GM13976 (cell line): ENCODE measurements at places on chromosomes 4 and X.

GRCh38 chr4:107035819-107036583 lies at the start of gene DKK2:
DKK2 (minus strand) TSS chr4:107036313; CDS start chr4:107035591, 722 bp downstream.
- peak; percentile 45 for DNase-seq

DNA sequence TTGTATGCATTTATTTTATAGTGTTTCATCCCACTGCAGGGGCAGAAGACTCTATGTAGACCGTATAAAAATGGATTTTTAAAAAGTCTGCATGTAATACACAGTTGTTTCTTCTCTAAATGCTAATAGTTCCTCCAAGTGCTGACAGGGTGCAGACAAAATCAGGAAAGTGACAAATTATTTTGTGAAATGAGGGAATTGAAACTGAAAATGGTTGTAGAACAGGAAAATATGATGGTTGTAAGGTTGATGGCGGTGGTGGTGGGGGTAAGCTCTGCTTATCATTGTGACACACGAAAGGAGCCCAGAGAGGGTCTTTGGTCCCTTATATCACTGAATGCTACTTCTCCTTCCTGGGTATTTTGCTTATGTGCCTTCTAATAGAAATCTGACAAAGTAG lies 4.3 kb downstream of the IL15 start:
- DNase-seq, result no peak

DNA sequence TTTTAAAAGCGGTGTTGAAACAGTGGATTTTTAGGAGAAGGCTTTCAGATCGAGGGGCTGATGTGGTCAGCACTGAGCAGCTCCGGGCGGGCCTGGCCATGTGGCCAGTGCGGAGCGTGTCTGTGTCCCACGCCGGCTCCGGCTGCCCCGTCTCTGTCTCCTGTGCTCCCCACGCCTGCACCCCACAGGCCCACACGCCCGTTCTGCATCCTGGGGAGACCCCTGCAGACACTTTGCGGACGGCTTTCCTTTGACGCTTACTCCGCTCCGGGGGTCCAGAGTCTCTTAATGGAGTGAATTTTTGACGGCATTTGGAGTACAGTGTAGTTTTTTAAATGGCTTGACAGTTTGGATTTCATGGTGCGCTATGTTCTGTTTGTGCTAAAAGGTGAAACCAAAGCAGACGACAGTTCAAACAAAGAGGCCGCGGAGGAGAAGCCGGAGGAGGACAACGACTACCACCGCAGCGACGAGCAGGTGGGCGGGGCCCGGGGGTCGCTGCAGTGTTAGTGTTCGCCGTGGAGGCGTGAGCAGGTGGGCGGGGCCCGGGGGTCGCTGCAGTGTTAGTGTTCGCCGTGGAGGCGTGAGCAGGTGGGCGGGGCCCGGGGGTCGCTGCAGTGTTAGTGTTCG lies 38.7 kb downstream of the PCGF3 start:
- no peak for DNase-seq

- DNase-seq, result no peak
Observed at GRCh38 chr4:25875281-25875745, 12.5 kb upstream of the SEL1L3 start.

GRCh38 chr4:78772526-78773091 lies 3.5 kb upstream of the BMP2K start:
- DNase-seq, result no peak

DNA sequence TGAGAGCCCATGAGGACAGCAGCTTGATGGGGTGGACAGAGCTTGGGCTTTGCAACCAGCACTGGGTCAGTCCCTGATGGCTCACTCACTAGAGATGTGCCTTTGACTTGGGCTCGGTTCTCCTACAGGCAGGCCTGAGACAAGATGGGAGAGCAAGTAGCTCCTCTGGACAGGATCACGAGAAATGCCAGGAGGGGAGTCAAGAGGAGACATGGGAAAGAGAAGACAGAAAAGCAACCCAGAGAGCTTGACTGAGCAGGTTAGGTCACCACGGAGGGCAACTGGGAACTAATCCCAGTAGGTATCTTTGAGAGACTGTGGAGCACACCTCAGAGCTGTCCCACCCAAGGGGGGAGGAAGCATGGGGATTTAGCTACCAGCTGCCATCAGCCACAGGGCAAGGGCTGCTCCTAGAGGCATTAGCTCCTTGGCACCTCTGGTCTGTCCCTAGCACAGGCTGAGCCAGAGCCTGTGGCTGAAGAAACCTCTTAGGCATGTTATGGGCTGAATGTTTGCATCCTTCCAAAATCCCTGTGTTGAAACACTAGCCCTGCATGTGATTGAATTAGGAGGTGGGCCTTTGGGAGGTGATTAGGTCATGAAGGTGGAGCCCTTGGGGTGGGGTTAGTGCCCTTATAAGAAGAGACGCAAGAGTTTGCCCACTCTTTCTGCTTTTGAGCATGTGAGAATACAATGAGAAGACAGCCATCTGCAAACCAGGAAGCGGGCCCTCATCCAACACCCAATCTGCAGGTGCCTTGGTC lies 145.6 kb downstream of the SMIM20 start:
- no peak for DNase-seq

GRCh38 chr4:10462876-10463275 lies 5.7 kb upstream of the ZNF518B start:
- DNase-seq, result no peak

DNA sequence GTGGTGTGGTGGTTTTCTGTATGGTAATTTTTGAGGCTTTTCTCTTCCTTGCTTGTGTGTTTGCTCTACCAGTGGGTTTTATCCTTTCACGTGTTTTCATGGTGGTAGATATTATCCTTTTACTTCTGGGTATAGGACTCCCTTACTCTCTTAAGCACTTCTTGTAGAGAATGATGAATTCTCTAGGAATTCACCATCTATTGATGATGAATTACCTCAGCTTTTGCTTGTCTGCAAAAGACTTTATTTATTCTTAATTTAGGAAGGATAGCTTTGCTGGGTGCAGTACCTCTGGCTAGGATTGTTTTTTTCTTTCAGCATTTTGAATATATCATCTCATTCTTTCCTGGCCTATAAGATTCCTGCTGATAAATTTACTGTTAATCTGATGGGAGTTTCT lies 415.3 kb downstream of the PDGFC start:
- DNase-seq, result no peak

GRCh38 chr4:138805736-138806135 lies 209.8 kb upstream of the NOCT start:
- no peak for DNase-seq

DNA sequence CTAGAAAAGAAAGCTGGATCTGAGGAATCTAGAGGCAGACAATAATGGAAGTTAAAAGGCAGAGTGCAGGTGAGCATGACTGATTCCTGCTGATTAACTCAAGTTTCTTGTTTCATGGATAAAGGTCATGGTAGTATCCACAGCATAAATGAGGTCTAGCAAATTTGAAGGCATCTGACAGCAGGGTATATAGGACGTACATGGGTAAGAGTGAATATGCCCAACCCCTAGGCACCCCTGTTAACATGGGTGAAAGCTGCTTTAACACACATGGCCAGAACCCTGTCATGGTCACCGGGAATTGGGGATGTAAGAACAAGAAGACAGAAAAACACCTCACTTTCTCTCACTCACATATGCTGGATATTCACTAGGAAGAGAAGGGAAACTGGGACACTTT lies 25.0 kb downstream of the NLRP2B start:
- DNase-seq, result no peak

DNA sequence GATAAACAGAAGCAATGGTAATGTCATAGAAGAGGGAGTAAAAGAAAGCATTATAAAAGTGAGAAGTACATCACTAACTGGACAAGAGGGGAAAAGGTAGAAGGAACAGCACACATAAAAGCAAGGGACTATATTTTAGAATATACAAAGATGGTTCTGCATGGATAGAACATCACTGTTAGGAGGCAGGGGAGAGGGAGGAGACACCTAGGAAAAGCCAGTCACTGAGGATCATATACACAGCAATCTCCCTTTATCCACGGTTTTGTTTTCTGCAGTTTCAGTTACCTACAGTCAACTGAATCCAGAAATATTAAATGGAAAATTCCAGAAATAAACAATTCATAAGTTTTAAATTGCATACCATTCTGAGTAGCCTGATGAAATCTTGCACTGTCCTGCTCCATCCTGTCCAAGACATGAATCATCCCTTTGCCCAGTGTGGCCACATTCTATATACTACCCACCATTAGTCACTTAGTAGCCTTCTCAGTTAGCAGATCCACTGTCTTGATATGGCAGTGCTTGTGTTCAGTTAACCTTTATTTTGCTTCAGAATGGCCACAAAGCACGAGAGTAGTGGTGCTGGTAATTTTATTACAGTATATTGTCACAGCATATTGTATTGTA lies 74.2 kb downstream of the PPA2 start:
- DNase-seq, result no peak

GRCh38 chrX:74434336-74434735 lies 13.0 kb downstream of the SLC16A2 start:
- no peak for DNase-seq

GRCh38 chrX:10288373-10288975 lies 131.7 kb downstream of the CLCN4 start:
- DNase-seq, result no peak

DNA sequence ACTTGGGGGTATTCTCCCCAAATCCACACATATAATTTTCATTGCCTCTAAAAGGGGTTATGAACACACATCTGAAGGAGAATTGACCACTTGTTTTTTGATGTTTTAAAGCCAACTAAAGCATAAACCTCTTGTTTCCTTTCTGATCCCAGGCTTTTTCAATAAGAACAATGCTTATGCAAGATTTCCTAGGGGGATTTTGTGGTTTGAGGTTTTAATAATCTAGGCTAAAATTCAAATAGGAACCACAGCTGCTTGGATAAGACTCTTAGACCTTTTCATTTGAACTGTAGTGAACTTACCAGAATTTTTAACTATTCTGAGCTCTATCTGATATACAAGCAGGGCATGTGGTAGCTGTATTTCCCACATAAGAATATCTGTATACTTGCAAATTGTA lies 651.1 kb downstream of the ANKRD50 start:
- DNase-seq, result no peak

DNA sequence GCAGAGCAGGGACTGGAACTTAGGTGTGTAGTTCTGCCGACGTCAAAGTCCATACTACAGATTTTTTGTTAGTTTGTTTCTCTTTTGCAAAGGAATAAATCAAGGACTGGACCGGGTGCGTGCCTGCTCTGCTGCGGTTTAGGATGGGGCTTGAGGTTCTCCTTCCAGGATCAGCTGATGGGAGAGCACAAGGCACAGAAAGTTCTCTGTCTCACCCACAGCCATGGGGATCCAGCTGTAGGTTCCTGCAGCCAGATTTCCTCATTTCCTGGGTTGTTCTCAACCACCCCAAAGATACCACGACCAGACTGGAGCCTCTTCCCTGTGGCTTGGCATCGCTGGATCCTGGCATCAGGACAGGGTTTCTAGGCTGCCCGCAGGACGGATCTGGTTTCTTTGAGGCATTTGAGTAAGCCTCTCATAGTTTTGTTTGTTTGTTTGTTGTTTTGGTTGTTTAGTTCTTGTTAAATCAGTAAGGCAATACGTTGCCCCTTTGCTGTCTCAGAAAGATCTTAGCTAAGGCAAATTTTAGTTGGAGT lies 789 bp upstream of the SRPX start:
- DNase-seq, result no peak

GRCh38 chrX:103607364-103608305 lies at the start of gene TCEAL3:
TCEAL3 (plus strand) TSS chrX:103607963; CDS start chrX:103609065, 1,102 bp downstream.
- DNase-seq, result peak; percentile 39

- no peak for DNase-seq
Observed at GRCh38 chr4:103774326-103774825, 54.6 kb upstream of the TACR3 start.
